T-helper 2 cell (primary cell): ENCODE measurements at places on chromosomes 12 and 14.

DNA sequence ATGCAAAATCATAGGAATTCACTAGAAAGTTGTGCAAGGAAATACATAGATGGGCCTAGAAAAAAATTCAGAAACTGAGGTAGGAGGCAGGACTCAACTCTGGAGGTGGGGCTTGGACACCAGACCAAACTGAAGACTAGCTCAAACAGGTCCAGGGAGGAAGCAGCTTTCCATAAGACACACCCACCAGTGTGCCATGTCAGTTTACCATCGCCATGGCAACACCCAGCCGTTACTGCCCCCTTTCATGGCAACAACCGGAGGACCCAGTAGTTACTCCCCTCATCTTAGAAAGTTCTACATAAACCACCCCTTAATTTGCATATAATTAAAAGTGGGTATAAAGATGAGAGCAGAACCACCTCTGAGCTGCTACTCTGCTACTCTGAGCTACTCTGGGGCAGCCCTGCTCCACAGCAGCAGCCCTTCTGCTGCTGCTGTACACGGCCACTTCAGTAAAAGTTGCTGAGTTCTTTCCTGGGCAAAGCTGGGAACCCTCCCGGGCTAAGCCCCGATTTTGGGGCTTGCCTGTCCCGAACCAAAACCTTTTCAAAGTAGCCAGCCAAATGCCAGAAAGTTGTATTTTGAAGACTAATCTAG lies 30.8 kb upstream of the NINJ2 start:
- no peak for DNase-seq

- DNase-seq, result no peak
These were observed 77.1 kb downstream of the RASSF9 start for GRCh38 chr12:85759091-85759490.

GRCh38 chr14:35760143-35760542 lies 49.0 kb downstream of the RALGAPA1 start:
- DNase-seq, result no peak

- DNase-seq, result no peak
These were observed 279.0 kb upstream of the RTL1 start for GRCh38 chr14:101182476-101182875.

DNA sequence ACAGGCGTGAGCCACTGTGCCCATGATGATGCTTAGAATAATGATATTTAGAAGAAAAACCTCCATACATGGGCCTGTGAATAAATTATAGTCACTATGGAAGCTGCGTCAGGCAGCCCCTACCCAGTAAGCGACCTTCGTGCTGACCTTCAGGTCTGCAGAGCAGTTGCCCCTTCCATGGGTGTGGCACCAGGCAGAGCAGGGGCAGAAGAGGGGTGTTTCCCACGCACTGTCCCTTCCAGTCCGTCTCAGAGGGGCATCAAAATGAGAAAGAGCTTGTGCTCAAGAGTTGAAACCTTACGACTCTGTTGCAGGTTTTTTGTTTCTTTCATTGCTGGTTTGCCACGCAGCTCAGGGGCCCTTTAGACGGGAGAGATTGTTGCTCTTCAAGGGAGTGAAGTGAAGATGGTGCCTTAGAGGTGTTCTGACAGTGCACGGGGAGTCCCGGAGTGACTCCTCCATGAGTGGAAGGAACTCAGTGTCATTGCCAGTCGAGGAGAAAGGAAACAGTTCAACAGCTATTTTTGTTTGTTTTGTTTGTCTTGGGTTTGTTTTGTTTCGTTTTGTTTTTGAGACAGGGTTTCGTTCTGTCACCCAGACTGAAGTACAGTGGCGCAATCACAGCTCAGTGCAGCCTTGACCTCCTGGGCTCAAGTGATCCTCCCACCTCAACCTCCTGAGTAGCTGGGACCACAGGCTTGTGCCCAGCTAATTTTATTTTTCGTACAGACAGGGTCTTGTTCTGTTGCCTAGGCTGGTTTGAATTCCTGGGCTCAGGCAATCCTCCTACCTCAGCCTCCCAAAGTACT lies 13.9 kb downstream of the CKB start:
- DNase-seq, result no peak

DNA sequence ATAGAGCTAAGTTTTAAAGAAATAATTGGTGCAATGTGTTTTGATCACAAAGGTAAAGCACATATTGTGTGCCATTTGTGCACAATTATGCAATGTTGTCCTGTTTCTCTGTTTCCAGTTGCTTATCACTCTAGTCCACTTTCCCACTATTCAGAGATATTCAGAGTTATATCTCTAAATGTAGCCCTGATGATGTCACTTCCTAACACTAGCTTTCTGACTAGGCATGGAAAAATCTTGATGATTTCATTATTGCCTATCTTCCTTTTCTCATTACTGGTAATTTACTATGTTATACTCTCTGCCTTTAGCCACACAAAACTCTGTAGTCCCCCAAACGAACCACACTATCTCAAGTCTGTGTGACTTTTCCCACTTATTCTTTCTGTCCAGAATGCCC lies 221.2 kb downstream of the TRHDE start:
- no peak for DNase-seq

DNA sequence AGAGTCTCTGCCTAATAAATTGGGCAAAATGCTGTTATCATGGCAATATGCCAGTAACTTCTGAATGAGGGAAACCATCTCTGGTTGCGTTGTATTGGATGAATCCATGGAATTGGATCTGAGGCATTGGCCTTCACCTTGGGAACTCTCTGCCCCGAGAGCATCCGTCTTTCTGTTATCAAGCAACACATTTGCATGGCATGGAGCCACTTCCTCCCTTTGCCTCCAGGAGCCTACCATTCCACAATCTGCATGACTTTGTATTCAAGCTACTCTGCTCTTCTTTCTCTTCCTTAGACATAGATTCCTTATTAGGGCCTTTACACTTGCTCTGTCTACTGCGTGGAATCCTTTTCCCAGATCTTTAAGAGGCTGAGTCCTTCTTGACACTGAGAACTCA lies 57.2 kb downstream of the RIC8B start:
- DNase-seq, result no peak
